ENCODE measurements at places on chromosomes 4 and X.

DNA sequence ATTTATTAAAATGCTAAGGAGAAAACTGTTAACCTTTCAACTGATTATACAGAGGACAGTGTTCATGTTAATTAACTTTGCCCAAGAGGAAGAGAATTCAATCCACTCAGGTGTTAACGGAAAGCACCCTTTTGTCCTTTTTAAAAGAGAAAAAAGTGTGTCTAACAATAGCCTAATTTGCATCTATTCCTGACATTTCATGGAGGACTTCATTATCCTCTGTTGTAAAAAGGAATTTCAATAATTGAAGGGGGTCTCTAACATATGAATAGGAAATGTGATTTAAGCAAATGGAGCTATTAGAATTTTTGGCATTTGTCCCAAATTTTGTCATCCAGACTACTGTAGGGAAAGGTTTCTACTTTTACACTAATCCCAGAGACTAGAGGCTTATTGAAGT is 44.6 kb upstream of the GC start:
- no peak for DNase-seq

DNA sequence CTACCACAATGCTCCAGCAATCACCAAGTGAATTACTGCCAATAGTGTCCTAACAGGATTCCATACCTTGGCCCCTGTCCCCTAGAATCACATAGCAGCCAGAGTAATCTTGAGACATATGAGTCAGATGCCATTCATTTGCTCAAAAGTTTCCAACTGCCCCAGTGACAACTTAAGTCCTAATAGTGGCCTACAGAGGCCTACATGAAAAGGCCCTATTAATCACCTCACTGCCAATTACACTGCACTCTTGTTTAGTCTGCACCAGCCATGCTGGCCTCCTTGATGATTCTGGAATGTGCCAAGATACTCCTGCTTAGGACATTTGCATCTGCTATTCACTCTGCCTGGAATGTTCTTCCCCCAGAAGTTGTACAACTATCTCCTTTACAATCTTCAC is 130.7 kb downstream of the NR3C2 start:
- DNase-seq: no peak

GRCh38 chr4:64584125-64584524 is 174.9 kb upstream of the TECRL start:
- DNase-seq: no peak

DNA sequence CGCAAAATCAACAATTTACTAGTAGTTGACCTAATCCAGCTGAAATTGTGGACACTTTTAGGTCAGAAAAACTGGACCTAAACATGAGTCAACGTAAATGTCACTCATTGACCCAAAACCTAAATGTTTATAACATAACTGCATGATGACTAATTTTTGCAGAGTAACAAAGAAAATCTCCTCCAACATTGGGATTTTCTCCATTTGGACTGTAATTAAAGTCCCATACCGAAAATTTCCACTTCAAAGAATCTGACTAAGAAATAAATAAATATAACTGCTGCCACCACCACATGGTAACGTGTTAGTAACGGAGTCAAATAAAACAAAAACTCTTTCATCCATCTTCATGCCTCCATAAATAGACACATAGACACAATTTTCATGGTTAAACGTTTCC is 1.9 kb downstream of the ADGRA3 start:
- DNase-seq: peak; percentile 44

DNA sequence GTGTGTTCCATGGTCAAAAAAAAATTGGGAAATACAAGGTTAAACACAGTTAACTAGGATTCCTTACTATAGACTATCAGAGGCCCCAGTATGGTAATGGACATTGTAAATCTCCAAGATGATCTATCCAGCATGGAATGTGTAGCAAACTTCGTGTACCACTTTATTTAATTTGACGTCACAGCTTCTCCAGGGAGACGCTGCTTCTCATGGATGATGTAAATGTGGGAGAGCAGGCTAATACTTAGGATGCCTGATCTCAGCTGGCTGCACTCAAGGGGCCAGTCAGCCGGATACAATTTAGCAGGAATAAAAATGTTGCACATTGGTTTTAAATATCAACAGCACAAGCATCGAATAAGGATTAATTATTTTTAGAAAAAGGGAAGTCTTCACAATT is 111.7 kb upstream of the HPF1 start:
- DNase-seq: no peak

DNA sequence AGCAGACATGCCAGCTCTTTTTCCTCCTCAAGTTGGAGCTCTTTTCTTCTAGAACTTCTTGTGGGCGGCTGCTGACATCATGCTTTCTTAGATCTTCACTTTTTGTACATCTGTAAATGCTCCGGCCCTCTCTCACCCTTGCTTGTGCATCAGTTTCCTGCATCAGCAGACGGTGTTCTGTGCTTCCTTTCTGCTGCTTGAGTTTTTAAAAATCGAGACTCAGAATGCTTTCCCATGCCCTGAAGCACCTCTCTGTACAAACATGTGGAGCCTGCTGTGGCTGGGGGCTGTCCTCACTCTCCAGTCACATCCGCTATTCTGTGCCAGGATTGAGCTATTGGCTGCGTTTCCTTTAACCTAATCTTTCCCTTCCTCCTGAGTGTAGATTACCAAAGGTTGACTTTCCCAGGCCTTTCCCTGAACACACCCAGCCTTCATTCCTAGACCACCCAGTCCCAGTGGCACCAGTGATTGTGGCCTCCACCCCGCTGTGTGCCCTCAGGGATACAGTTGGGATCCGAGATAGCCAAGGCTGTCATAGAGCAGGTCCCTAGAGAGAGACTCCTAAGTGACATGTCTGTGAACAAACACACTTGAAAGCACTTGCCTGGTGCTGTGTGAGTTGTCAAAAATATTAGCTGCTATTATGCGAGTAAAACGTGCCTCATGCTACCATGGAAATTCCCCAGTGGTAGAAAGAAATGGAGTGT is 41.9 kb downstream of the TNIP2 start:
- peak; percentile 17 for DNase-seq

- no peak for DNase-seq
These were observed 39.6 kb upstream of the MBTPS2 start for GRCh38 chrX:21799767-21800166.

- peak; percentile 80 for DNase-seq
These were observed 55.3 kb downstream of the ARHGAP10 start for GRCh38 chr4:147787204-147787603.

GRCh38 chrX:52346174-52347165 is 22.4 kb upstream of the XAGE2 start:
- no peak for DNase-seq

- DNase-seq: peak; percentile 72
These were observed 11.5 kb upstream of the SRPX start for GRCh38 chrX:38232079-38232686.

GRCh38 chr4:141121768-141122454 is 11.4 kb downstream of the RNF150 start:
- DNase-seq: no peak

GRCh38 chrX:49155243-49155899 is 7.2 kb upstream of the MAGIX start:
- DNase-seq: peak; percentile 68

GRCh38 chr4:13240066-13240465 is 244.1 kb downstream of the RAB28 start:
- peak; percentile 32 for DNase-seq

GRCh38 chr4:11397819-11398610 is 30.7 kb downstream of the HS3ST1 start:
- DNase-seq: no peak

GRCh38 chrX:112627206-112627605 is 52.5 kb downstream of the LHFPL1 start:
- no peak for DNase-seq

GRCh38 chr4:24849756-24850155 is 54.4 kb downstream of the SOD3 start:
- peak; percentile 44 for DNase-seq

- no peak for DNase-seq
These were observed 270.6 kb downstream of the ADGRA3 start for GRCh38 chr4:22245294-22245693.

DNA sequence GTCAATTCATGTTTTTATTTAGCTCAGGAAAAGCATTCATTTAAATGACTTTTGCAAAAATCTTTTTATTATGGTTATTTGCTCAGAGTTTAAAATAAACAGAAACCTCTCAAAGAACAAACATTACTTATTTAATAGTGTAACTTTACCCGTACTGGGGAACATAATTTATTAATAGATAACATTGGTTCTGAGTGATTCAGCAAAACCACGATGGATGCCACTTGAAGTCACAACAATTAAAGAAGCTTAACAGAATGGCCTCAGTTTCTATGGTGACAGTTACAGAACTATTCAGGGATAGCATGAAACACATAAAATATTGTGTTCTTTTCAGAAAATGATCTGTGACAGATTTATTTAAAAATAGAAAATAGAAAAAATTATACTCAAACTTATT is 368.7 kb downstream of the CCSER1 start:
- DNase-seq: no peak

- DNase-seq: no peak
These were observed 20.5 kb downstream of the TRMT44 start for GRCh38 chr4:8461086-8461485.

- DNase-seq: no peak
These were observed 132.8 kb upstream of the MAGEB16 start for GRCh38 chrX:35665311-35665710.

GRCh38 chrX:49039598-49040375 is 3.4 kb downstream of the TFE3 start:
- peak; percentile 92 for DNase-seq

DNA sequence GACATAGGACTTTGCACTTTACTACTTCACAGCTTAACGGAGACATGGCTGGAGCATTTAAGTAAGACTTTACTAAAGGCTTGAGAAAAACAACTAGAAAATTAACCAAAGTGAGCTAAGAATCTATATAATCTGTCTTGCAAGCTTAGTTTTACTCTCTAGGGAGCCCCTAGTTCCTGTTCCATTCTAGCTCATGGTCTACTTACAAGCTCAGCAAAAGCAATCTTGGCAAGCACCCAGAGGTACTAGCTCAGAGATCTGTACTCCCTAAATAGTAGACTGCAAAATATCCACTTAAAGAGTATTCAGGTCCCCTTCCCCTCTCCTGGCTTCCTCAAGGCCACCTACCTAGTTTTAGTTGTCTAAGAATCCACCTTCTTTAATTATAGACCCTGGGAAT is 469.0 kb downstream of the IDS start:
- DNase-seq: no peak

GRCh38 chr4:177528620-177529019 is 86.4 kb upstream of the AGA start:
- DNase-seq: no peak

DNA sequence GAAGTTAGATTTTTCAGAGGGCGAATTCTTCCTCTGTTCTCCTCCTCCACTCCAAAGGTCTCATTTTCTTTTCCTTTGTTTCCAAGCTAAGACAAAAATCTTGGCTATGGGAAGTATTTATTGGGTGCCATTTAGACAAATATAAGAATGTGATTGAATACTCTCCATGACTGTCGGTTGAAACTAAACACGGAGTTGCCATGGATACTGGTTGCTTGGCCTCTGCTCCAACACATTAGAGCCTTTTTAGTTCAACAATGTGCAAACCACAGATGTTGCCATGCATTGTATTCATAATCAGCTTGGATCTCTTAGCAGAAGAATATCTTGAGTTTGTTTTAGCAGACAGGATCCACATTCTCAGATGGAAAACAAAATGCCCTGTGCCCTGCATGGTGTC is 366.5 kb upstream of the LCORL start:
- DNase-seq: no peak

DNA sequence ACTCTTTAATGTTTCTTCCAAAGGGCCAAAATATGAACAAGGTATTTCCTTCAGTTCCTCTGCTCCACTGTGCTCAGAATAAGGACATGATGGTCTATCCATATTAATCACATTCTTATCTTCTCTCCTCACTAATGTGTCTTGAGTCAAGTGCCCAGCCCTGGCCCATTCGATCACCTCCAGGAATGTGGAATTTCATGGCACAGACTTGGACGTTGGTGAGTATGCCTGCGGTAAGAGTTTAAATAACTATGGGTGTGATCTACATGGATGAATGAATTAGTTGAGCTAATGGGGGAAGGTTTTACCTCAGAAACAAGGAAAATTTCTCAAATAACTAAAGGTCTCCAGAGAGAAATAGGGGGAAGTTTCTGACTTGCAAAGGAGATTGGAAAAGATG is 174.0 kb downstream of the NPFFR2 start:
- DNase-seq: no peak

- no peak for DNase-seq
These were observed 1.8 kb downstream of the ZIC3 start for GRCh38 chrX:137567682-137568232.

- DNase-seq: no peak
These were observed 302.9 kb upstream of the GATB start for GRCh38 chr4:152063621-152064240.

DNA sequence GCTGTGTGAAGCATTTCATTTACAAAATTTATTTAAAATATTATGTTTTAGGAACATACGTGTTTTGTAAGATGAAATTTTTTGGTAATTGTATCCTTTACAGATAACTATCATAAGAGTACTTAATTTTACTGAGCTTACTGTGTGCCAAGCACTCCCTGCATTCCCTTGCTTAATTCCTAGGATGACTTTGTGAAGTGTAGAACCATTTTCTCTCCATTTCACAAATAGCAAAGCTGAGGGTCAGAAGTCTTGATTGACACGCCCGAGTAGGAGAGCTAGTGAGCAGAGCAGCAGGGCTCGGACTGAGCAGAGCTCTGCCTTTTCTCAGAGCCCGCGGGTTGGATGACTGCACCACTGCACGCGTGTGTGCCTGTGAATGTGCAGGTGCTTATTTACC is 30.6 kb downstream of the PIGG start:
- no peak for DNase-seq

DNA sequence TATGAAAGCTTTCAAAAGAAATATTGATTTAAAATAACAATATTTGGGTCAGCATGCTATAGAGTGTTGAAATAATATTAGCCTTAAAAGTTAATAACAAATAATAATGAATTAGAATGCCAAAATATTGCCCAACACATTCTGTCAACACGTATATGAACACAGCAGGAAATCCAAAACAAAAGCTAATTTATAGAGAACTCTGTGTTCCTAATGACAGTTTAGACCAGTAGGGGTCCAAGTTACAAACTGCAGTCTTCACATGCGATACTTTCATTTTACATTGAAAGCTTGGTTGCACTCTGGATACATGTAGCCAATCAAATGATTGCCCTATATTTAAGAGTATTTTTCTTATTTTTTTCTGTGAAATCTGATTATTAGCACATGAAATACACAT is 274.4 kb downstream of the DCTD start:
- peak; percentile 15 for DNase-seq

GRCh38 chrX:11381464-11381863 is 88.3 kb downstream of the AMELX start:
- peak; percentile 59 for DNase-seq

- peak; percentile 24 for DNase-seq
These were observed 650.8 kb downstream of the PCDH7 start for GRCh38 chr4:31370866-31371465.

GRCh38 chr4:140705625-140706275 is 50.4 kb downstream of the TBC1D9 start:
- DNase-seq: no peak

- no peak for DNase-seq
These were observed 24.2 kb upstream of the MAN2B2 start for GRCh38 chr4:6550821-6551220.

- DNase-seq: no peak
These were observed 47.9 kb upstream of the GPR78 start for GRCh38 chr4:8532245-8532781.

GRCh38 chrX:129781134-129781672 is 1.5 kb downstream of the SASH3 start:
- DNase-seq: no peak
